ENCODE measurements at places on chromosomes 6 and 20.

GRCh38 chr6:113879186-113880096, 22.3 kb downstream of the MARCKS start:
- no peak for DNase-seq

- no peak for DNase-seq
Observed at GRCh38 chr6:73631849-73632248, 21.9 kb downstream of the SLC17A5 start.

- no peak for DNase-seq
Observed at GRCh38 chr6:135759831-135760230, 91.7 kb upstream of the PDE7B start.

DNA sequence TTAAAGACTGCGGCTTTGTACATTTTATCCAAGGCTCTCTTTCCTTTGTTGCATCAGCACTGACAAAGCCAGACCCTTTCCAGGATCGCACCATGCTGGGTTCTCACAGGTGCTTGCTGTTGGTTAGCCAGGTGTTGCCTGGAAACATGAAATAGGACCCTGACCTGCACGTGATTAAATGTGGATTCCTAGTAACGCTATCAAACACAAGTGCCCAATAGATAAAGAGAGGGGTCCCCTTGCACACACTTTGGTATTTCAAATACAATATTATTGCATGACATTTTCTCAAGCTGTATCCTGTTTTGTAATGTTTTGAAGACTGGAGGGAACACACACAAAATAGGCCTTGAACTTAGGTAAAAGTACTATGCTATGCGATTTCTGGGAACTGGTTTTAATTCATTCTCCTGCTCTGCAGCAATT, 73.3 kb downstream of the AKAP12 start:
- no peak for DNase-seq

DNA sequence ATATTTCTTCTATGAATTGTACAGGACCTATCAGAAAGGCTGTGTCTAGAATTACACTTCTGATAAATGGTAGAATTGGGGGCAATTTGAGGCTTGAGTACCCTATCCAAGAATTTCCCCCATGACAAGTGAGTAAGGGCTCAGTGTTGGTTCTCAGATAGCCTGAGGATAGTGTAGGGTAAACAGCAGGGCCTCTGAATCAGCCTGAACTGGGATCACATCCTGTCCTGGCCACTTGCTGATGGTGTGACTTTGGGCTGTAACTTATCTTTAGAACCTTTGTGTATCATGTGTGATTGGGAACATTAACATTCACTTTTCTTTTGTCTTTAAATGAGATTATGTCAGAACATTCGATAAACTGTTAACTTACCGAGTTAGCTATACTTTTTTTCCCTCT, 151.0 kb downstream of the CLIC5 start:
- DNase-seq: no peak

- DNase-seq: no peak
Observed at GRCh38 chr20:41213150-41213820, 75.9 kb downstream of the PLCG1 start.

DNA sequence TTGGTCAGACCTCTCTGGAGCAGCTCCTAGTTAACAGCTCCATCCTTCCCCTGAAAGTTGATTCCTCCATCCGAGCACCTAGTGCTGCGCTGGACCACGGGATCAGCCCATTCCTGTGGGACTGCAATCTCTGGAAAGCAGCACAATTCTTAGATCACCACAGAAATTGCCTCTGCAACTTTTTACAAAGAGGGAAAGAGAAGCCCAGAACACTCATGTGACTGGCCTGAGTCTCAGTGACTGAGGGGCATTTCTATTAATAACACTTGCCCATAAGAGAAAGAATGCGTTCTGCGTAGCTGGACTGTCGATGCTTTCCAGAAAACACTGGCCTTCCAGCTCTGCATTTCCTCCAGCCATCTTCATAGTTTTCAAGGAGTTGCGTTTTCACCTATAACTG, 18.3 kb downstream of the MPC1 start:
- no peak for DNase-seq

DNA sequence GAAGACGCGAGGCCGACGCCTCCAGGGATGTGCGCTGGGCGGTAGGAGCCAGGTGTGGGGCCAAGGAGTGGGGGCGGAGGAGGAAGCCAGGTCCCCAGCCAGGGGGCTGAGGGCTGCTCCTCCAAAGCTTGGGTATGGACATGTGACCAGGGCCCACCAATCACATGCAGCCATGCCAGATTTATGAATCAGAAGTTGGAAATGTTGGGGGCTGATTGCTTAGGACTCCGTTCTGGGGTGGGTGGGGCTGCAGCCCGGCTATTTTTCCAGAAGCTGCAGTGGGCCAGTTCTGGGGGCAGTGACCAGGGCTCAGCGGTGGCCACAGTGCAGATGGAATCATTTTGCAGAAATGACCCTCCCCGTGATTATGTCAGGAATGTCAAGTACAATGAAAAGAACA, 96.0 kb downstream of the CEBPB start:
- DNase-seq: no peak

- DNase-seq: no peak
Observed at GRCh38 chr6:115668781-115669180, 391.9 kb downstream of the FRK start.

DNA sequence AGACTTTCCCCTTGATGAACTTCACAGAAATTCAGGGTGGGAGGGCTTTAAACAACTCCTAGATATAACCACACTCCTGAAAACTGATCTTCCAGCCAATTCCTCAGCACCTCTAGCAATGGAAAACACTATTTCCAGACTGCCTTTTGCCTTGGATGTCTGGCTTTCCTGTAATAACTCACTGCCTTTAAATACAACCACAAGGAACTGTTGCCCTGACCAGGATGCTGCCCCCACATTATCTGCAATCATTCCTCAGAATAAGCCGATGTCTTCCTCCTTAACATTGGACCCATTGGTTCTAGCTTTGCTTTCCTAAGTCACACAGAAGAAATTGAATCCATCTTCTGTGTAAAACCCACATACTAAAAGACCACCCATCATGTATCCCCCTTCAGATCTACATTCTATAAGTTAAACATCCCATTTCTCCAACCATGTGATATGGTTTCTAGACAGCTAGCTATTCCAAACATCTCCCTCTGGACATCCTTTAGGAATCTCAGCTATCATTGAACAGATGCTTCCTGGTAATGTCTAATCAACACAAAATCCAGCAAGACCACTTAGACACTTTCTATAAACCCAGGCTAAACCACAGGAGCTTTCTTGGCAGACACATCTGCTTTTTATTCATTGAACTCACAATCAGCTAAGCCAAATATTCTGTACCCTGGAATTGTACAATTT, 95.9 kb upstream of the KCNQ5 start:
- no peak for DNase-seq

DNA sequence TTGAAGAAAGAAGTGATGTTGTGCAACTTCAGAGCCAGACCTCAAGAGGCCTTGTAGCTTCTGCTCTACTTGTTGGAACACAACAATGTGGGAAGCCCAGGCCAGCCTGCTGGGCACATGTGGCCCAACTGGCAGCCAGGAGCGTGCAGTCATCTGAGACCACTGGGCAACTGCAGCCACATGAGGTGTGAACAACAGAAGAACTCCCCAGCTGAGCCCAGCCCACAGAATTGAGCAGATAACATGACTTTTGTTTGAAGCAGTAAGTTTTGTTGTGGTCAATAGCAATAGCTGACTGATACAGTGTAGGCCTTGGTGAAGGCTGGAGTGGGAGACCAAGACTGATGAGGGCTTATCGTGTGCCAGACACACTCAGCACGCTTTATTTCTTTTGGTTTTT, 8.6 kb upstream of the ADAM33 start:
- no peak for DNase-seq

- no peak for DNase-seq
Observed at GRCh38 chr6:32226434-32226833, 2.6 kb upstream of the NOTCH4 start.

GRCh38 chr6:124393536-124393935, 568.7 kb upstream of the RNF217 start:
- no peak for DNase-seq

DNA sequence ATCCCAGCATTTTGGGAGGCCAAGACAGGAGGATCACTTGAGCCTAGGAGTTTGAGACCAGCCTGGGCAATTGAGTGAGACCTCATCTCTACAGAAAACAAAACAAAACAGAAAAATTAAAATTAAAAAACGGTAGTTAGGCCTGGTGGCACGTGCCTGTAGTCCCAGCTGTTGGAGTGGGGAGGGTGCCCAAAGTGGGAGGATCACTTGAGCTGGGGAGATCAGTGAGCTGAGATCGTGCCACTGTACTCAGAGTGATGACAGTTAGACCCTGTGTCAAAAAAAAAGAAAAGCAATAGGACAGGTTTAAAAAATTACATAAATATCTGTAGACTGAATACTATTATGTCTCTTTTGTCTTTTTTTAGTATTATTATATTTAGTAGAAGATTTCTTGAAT, 64.3 kb downstream of the ITCH start:
- DNase-seq: no peak
